Astrocyte of the spinal cord (primary cell): ENCODE measurements at places on chromosomes 16 and 17.

- no peak for DNase-seq
Observed at GRCh38 chr16:20102521-20102920, 28.8 kb upstream of the GPR139 start.

GRCh38 chr17:69406941-69407340 lies 7.6 kb upstream of the MAP2K6 start:
- DNase-seq, result no peak

DNA sequence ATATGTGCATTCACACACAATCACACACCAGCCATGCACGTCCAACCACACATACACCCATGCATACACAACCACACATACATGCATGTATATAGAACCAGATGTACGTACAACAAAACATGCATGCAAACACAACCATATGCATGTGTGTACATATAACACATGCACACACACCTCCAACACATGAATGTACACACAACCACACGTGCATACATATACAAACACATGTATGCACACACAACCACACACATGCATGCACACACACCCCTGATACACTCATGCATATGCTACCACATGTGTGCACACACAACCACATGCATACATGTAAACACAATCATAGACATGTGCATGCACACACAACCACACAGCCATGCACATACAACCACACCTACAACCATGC lies 52.0 kb upstream of the SDK2 start:
- DNase-seq, result no peak

- DNase-seq, result no peak
Observed at GRCh38 chr16:56987692-56988091, 1.7 kb upstream of the NLRC5 start.

DNA sequence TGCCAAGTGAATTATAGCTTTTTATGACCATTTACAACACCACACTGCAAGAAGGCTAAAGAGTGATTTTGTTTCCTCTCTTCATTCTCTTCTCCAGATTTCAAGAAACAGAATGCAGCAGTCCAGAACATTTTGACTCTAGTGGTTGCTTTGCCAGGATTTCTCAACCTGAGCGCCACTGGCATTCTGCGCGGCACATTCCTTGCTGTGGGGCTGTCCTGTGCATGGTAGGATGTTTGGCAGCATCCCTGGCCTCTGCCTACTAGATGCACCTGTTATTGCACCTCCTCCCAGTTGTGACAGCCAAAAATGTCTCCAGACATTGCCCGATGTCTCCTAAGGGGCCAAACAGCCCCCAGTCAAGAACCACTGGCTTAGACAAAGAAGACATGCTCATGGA lies 25.7 kb upstream of the SLC39A11 start:
- DNase-seq, result no peak

GRCh38 chr16:86403541-86404163 lies 106.7 kb upstream of the FOXF1 start:
- DNase-seq, result no peak

DNA sequence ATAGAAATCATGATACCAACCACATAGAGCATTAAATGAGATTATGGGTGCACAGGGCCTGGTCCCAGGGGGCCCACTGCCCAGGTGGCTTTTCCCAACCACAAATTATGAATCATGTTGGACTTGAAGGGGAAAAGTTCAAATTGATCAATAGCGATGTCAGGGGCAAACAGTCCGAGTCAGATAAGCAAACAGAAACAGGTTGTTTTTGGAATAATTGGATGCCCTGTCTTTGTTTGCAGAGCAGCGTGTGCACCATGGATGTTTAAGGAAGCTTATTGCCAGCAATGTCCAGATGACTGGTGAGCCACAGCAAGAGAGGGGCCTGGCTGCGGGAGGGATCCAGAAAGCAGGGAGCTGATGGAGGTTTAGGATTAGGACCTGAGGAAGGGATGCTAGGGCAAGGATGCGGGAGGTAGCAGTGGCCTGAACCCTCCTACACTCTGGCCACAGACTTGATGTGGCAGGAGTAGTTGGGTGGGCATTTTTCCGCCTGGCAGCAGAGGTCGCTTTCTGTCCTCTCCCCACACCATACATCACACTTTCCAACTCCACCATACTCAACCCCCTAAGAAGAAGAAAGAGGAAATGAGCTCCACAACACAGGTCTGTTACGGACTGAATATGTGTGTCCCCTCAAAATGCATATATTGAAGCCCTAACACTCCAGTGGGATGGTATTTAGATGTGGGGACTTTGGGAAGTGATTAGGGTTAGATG lies 266.4 kb upstream of the RPL38 start:
- no peak for DNase-seq

GRCh38 chr16:1364510-1364909 lies 12.8 kb downstream of the GNPTG start:
- no peak for DNase-seq

GRCh38 chr17:7281074-7281952 lies at the start of gene SLC2A4:
Gene SLC2A4, plus strand, starts transcription at chr17:7281718. Its CDS starts 217 bp downstream, at chr17:7281935.
- DNase-seq, result peak; percentile 93

DNA sequence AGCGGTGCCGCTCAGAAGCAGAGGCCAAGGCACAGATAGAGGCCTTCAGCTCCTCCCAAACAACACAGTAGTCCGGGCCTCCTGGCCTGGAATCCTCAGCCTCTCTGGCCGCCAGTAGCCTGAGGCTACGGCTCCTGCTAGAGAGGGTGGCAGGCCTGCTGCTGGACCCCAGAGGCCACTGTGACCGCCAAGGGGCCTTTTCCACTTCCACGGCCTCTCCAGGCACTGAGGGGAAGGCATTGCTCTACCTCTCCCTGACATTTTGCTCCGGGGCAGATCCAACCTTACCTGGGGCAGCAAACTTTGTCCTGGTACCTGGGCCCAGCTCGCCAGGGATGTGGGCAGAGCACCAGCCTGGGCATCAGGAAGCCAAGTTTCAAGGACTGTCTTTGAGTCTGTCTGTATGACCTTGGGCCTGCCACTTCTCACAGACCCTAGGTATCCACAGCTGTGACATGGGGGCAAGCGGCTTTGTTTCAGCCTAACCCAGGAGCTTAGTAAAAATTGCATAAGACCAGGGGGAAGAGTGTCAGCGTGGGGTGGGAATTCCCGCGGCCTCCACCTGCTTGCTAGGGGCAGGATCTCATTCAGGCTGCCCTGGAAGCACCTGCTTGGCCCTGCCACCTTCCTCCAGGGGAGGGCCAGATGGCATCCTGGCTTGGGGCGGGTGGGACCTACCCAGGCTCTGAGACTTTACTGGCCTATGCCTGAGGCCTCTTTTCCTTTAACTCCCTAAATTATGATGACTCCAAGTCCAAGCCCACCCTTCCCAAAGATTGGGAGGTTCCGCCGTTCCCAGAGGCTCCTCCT lies 33.2 kb downstream of the ADGRG5 start:
- no peak for DNase-seq

GRCh38 chr17:60425626-60426025 lies 3.3 kb downstream of the CHCT1 start:
- no peak for DNase-seq

DNA sequence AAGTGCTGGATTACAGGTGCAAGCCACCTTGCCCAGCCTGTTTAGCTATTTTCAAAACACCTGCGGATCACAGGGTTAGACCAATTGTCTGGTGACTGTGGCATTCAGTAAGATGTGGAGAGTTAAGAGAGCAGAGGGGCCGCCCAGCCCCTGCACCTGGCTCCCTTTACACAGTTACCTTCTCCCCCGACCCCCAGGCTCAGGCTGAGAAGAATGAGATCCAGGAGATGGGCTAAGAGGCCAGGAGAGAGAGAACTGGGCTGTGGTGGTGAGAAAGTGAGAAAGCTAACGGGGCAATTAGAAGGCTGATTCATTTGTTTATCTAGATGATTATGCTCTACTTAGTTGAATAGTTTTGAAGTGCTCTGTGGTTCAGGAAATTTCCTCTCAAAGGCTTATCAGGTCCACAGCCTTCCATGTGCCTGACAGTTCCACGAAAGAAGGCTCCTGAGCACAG lies 67.8 kb upstream of the AXIN2 start:
- DNase-seq, result peak; percentile 13

DNA sequence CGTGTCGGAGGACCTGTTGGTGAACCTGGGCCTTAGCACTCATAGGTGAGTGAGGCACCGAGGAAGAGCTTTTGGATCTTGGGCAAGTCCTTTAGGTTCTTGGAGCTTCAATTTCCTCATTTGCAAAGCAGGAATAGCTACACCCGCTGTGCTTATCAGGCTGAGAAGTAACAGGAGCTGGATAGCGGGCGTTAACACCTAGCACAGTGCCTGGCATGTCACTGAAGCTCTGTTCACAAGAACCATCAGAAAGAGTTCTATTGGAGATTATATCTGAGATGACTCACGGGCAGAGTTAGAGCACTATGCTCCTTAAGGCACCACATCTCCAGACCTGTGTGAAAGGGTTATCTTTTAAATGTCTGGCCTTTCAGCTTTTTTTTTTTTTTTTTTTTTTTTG lies 12.8 kb downstream of the MEOX1 start:
- DNase-seq, result no peak

DNA sequence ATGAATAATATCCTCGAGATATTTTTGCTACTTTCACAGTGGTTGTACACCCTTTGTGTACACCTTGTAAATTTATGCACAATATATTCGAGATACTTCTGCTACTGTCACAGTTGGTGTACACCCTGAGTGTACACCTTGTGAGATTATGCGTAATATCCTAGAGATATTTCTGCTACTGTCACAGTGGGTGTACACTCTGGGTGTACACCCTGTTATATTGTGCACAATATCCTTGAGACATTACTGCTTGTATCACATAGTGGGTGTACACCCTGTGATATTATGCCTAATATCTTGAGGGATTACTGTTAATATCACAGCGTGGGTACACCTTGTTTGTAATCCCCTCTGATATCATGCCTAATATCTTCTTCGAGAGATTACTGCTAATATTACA lies 7.2 kb upstream of the NUDT7 start:
- no peak for DNase-seq

- DNase-seq, result peak; percentile 79
Observed at GRCh38 chr16:69482410-69482991, 58.1 kb downstream of the CYB5B start.

- DNase-seq, result no peak
Observed at GRCh38 chr17:1608676-1609075, 20.0 kb downstream of the SLC43A2 start.

DNA sequence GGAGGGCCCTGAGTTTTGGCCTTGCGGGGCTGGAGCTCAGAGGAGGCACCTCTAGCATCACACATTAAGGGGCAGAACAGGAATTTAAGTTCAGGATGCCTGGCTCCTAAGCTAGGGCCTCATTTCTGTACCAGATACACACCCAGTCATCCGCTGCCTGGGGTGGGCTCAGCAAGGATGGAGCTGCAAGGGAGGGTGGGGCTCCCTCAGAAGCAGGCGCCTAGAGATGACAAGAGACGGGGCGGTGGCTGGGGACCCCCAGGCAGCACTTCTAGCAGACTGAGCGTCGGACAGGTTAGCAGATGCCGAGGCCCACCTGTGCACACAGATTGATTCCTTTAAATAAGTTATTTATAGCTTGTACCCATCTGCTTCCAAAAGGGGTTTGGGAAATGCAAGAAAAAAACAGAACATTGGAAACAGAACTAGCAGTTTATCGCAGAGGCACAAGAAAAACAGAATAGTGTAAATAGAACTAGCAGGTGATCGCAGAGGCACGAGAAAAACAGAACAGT lies 47.6 kb upstream of the CBFA2T3 start:
- DNase-seq, result no peak

GRCh38 chr16:65024767-65025178 lies 97.1 kb downstream of the CDH11 start:
- peak; percentile 46 for DNase-seq

GRCh38 chr17:7719661-7720060 lies 2.1 kb downstream of the DNAH2 start:
- no peak for DNase-seq

GRCh38 chr17:62625870-62626200 lies 1.6 kb upstream of the MRC2 start:
- DNase-seq, result no peak

GRCh38 chr17:36936455-36937000 lies 747 bp upstream of the LHX1 start:
- DNase-seq, result no peak

GRCh38 chr16:84500531-84500930 lies 3.9 kb downstream of the MEAK7 start:
- DNase-seq, result no peak

- no peak for DNase-seq
Observed at GRCh38 chr17:83133302-83134121, 54.1 kb downstream of the METRNL start.

- DNase-seq, result no peak
Observed at GRCh38 chr17:48006936-48007709, 30.5 kb downstream of the COPZ2 start.

GRCh38 chr17:77498091-77498741 lies 357.4 kb downstream of the SEC14L1 start:
- no peak for DNase-seq

GRCh38 chr17:63382826-63383225 lies 63.3 kb downstream of the CYB561 start:
- DNase-seq, result peak; percentile 61

GRCh38 chr16:80174416-80174815 lies 366.4 kb upstream of the DYNLRB2 start:
- peak; percentile 79 for DNase-seq

DNA sequence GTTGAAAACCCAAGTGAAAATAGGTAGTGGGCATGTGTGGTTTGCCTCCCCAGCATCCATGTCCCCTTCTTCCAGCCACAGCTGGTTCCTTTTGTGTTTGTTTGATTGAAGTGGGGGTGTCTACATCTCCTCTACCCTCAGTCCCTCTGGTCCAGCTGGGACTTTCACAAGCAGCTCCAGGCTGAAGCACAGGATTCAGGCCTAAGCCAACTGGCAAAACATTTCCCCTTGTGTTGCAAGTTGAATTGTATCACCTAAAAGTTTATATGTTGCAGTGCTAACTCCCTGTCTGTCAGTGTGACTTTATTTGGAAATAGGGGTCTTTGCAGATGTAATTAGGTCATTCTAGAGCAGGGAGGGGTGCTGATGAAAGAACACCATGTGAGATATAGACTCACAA lies 205.9 kb upstream of the ASIC2 start:
- DNase-seq, result no peak

DNA sequence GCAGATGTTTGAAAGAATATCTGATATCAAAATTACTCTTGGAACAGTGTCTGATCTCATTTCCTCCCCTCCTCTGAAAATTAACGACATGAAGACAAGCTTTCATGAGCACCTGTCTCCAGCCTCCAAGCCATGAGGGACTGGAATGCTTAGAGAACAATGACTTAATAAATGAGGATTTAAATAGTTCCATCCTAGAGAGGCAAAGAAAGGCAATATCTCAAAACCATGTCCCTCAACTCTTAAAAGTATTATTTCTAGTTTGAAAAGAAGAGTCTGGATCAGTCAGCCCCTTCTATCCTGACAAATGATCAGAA lies 137.5 kb downstream of the ANKFN1 start:
- DNase-seq, result no peak
